ENCODE measurements at places on chromosomes 7 and 10.

DNA sequence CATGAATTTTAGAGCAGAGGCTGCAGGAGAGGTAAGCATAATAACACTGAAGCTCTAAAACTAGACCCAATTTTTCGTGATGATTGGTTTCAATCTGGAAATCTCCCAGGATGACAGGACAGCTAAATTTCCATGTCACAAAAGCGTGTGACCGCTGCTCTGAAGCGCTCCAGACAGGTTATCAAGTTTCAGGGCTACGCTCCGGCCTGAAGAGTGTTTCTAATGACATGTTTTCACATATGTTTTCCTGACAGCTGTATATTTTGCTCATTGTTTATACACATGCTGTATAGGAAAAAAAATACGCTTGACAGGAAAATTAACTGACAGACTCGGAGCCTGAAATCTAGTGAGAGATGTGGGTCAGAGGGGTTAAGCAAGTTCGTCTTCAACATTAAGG lies 219.8 kb upstream of the BMPER start:
- DNase-seq = no peak

- DNase-seq = no peak
Observed at GRCh38 chr7:106476751-106477150, 184.2 kb downstream of the CCDC71L start.

DNA sequence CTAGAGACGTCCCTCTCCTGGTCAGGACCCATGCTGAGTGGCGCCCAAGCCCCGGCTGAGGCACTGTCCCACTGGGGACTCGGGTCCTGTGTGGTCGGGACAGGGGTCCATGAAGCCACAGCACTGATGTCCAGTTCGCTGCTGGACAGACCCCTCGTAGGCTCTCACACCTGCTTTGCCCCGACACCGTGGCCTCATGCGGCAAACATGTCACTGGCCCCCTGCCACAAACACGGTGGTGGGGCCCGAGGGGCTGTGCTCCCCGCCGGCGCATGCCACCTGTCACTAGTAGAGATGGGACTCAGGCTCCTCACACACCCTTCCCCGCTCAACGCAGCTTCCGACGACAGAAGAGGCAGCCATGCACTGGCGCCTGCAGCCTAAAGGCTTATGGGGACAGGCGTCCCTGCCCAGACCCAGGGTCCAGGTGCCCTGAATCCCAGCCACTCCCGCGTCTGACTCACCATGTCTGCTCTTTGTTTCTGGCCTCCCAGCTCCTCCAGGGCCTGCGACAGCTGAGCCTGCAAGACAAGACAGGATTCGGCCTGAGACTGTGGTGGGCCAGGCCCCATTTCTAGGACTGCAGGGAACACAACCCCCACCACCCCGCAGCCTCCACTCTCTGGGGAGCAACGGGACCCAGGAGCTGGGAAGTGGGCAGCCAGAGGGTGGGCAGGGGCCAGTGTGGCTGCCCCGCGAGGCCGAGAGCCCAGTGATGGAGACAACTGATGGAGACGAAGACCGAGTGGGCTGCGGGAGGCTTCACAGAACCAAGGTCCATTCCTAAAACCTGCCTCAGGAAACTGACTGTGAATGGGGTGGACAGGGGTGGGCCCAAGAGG lies 230.9 kb downstream of the MAD1L1 start:
- DNase-seq = no peak

GRCh38 chr10:18325410-18325809 lies 185.2 kb downstream of the CACNB2 start:
- DNase-seq = no peak

DNA sequence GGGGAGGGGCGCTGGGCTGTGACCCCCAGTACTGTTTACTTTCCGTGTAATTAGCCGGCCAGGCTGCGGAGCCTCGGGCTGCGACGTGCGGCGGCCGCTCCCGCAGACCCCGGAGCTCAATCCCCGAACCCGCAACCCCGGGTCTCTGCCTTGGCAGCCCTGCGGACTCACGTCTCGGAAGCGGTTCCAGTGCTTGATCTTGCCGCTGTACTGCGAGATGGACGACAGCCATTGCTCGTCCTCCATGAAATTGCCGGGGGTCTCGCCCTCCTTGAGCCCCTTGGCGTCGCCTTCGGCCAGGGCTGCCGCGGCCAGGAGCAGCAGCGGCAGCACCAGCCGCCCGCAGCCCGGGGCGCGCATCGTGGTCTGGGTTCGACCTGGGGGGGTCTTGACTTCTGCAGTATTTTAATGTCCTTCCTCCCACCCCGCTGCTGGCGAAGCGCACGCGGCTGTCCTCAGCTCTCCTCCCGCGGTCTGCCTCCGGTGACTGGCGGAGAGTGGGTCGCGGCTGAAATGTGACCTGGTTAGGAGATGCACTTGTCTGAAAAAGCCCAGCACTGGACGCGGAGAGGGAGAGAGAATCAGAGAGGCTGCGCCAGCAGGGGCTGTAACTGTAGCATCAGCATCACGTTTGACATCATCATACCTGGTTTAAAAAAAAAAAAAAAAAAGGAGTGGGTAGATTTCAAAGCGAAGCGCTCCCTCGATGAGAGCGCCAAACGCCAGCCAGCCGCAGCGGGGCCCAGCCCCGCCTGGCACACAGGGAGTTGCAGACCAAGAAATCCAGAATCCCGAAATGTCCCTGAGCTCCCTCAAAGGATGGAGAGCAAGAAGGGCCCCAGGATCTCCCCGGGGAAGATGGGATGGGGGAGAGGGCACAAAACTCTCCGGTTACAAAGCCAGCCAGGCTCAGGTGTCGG lies at the start of gene SPOCK2:
Gene SPOCK2 (minus strand): TSS at position 583 of the 920 bp plus-strand sequence. CDS start 223 bp downstream, at position 360.
- peak; percentile 41 for DNase-seq

GRCh38 chr10:14089556-14090292 lies 241.0 kb downstream of the FRMD4A start:
- DNase-seq = no peak
